Stimulated activated CD4-positive, alpha-beta T cell treated with anti-CD3 and anti-CD28 coated beads, Interleukin-1b, Interleukin-23, amount 100 ng/mL, for 48 hours (primary cell): ENCODE measurements at places on chromosomes 3 and 15.
A peak's percentile ranks its signal among the peaks of the same experiment; 100 is the strongest.

DNA sequence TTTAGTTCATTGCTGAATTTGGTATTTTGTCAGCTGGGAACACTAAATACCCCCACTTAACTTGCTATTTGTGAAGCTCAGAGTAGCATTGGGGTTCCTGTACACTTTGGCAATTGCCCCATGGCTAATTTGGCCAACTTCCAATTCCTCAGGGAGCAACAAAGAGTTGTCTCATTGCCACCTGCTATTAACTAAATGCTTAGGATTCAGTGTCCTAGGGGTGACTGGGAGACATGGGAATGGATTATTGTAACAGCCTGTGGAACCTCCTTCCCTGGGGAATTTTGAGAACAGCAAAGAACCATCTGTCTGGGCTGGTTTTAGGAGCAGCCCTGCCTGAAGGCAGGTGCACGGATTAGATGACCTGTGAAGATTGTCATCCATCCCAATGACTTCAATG is 437.4 kb upstream of the TPRG1 start:
- DNase-seq = no peak

DNA sequence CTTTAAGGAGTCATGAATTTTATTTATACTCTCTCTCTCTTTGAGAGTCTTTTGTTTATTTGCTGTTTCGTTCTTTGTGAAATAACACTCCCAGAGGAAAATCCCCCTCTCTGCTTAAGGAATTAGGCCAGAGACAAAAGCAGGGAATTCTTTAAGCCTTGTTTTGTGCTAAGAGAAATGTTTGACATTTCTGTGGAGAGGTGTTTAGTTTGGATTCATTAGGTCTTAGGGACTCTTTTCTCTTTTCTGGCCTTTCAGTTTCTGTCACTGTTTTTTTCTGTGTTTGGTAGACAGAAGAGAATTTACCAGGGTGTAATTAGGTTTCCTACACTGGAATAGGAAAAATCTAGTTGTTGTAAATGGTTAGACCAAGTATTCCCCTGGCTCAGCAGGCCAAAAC is 241.8 kb upstream of the NR2F2 start:
- DNase-seq = no peak

DNA sequence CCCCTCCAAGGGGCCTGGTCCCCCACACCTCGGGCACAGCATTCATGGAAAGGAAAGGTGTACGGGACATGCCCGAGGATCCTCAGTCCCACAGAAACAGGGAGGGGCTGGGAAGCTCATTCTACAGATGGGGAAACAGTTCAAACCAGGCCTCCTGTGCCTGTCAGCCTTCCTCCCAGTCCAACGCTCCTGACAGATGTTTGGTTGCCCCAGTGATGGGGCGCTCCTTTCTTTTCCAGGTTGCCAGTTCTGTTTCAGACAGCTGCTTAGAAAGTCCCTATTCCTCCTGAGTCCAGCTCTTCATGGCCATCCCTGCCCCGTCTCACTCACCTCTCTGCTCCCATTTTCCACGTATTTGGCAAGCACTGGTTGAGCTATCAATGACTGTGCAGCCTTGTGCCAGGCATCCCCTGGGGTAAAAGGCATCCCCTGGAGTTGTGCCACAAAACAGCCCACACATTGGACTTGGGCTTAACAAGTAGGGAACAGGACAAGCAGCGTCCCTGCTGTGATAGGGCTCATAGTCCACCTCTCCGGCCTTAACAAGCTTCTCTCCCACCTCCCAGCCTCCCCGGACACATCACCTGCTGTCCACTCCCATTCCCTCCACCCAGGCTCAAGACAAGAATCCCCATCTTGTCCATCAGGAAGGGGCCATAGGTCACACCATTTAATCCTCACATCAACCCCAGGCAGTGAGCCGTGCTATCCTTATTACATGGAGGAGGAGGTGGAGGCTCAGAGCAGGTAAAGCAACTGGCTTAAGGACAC is 6.6 kb downstream of the OXTR start:
- no peak for DNase-seq

DNA sequence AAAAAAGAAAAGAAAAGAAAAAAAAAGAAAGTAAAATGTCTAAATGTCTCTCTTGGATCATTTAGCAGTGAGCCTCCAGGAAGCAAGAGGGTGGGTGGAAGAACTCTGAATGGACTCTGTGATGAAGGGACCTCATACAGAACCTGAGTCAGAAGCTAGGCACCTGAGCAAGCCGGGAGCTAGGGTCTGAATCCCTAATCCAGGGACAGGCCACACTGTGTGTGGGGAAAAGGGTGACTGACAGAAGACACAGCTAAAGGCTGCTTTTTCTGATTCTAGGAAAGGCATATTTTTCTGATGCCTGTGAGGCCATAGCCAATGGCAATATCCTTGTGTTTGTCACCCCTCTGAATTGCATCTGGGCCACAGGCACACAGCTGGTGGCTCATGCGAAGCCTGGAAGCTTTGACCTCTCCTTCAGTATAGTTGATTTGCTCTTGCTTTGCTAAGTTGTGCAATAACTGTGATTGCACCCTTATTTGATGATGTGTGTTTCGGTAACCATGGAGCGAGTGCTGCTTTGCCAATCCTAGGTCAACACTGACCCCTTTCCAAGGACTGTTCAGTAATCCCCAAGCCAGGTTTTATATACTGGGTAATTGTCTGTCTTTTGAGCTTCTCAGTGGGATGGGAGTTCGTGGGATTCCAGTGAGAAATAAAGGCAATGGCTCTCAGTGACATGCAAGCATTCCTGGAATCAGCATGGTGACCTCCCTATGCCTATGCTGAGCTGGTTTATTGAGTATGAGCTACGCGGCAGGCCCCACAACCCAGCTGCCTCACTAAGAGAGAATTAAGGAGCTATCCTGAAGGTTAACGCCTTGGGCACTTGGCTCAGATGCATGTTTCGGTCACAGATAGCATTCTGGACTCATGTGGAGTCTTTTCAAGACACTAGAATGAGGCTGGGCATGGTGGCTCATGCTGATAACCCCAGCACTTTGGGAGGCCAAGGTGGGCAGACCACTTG is 49.0 kb upstream of the OSBPL11 start:
- DNase-seq = no peak

- DNase-seq = peak; percentile 14
These were observed 41.4 kb downstream of the SNAPC5 start for GRCh38 chr15:66456211-66456610.

DNA sequence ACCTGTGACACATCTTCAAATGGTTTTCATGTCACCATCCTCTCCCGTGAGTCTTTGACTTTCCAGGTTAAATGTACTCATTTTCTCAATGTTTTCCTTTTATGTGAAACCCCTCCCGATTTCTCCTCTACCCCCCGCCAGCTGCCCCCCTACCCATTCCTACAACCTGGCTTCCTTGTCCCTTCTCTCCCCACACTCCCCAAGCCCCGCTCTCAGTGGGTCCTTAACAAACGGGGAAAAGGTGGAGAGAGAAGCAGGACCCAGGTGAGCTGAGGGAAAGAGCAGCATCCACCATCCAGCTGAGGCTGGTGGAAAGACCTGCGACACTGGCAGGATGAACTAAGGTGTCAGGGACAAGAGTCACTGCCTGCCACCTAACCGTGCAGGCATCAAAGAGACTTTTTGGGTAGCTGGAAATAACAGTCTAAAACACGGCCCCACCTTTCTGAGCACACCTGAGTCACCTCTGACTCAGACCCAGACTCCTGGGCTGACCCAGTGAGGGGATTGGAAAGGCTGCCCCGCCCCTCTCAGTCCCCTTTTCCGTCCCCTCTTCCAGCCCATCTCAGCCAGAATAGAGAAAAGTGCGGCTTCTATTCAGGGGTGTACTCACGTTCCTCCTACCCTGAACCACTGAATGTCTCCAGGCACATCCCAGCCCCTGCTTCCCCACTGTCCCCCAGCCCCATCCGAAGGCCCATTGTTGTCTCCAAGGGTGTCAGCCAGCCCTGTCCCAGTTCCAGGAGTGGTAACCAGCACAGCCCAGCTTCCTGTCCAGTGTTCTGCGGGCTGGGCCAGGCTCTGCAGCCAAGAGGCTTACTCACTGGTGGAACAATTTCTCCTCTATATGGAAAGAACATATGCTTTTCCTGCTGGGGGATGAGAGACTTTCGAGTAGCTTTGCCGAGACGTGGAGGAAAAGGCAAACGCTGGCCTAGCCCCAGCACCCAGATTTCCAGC is 20.4 kb downstream of the ISG20 start:
- DNase-seq = no peak

DNA sequence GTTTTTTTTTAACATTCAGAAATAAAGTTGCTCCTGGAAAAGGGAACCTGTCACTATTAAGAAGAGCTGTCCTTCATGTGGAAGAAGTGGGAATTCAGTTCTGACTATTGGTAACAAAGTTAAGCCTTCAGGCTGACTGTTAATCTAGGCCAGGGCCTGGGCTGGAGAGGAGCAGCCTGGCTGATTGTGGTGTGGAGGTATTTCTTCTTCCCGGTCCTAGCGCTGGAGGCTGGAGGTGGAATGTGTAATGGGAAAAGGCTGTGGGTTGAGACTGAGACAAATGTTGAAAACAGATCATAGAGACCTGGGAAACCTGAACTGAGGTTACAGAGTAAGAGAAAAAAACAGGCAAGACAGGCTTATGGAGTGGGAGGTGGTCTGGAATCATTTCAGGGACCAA is 23.8 kb upstream of the SH3BP5 start:
- no peak for DNase-seq

GRCh38 chr3:172519740-172520139 is 3.5 kb downstream of the TNFSF10 start:
- DNase-seq = no peak

DNA sequence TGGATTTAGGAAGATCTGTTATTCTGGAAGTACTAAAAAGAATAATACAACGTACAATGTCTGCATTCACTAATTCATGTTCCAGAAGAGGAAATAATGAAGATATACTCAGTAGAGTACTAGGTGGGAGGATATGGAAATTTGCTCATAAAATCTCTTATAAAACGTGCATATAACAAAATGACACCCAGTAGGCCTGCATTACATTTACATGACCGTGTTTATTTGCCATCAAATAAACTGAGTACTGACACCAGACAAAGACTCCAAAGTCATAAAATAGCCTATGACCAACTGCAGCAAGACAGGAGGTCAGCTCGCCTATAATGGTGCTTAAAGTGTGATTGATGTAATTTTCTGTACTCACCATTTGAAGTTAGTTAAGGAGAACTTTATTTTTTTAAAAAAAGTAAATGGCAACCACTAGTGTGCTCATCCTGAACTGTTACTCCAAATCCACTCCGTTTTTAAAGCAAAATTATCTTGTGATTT is 60.4 kb downstream of the DCUN1D1 start:
- no peak for DNase-seq

GRCh38 chr15:97114900-97115760 is 784.6 kb downstream of the NR2F2 start:
- DNase-seq = no peak

DNA sequence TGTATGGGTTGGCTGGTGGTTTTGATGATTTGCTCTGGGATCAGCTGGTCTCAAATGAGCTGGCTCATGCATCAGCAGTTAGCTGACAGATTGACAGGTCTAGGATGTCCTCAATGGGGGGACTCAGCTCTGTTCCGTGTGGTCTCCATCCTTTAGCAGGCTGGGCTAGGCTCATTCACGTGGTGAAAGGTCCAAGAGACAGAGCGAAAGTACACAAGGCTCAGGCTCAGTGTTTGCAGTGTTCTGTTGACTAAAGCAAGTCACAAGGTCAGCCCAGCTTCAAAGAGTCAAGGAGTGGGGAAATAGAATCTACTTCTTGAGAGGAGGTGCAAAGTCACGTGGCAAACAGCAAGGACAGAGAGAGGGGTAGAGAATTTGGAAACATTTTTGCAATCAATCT is 126.5 kb upstream of the CMC1 start:
- no peak for DNase-seq

DNA sequence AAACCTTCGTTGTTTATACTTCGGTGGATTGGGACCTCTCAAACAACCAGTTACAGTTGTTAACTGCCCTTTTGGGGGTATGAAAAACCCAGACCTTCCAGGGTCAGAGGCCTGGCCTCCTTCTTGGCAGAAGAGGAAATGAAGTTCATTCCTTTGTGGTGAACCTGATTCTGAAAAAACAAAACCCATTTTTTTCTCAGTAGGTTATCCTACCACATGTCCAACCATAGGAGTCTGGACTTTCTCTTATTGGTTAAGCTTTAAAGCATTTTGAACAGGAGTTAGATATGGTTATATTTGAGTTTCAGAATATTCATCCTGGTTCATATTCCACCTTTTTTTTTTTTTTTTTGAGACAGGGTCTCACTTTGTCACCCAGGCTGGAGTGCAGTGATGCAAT is 7.2 kb upstream of the LACTB start:
- DNase-seq = no peak

- DNase-seq = no peak
These were observed 229.2 kb upstream of the ST8SIA2 start for GRCh38 chr15:92164327-92165000.

DNA sequence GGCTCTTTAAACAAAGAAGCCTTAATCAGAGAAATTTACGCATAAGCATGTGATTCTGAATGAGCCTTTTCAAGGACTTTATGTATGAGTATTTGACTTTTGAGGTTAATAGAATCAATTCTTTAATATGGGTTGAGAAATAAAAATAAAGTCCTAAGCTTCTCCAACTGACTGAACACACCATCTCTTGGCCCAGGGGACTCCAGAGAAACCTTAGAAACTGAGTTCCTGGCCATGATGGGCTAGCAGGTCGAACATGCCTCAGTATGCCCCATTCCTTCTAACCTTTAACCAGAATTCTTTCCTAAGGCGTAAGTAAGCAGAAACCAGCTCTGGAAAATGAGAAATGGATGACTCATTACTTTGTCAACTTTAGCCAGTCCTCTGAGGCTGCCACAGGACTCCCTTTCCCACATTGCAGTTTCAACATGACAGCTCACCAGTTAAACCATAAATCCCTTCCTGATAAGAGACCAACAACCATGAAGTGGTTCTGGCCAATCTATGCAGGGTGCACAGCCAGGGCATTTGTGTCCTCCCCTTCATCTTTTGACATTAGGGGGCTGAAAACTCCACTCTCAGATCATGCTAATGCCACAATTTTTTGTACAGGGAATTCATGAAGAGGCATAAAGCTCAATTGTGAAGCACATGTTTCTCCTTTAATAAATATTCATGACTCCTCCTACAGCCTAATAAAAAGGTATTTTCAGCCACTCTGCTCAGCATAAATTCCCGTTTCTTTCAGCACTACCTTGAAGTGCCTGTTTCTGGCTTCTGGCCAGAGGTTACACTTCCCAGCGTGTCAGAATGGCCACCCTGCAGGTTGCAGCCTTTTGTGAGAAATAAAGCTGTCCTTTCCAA is 33.3 kb downstream of the TM4SF18 start:
- DNase-seq = no peak

DNA sequence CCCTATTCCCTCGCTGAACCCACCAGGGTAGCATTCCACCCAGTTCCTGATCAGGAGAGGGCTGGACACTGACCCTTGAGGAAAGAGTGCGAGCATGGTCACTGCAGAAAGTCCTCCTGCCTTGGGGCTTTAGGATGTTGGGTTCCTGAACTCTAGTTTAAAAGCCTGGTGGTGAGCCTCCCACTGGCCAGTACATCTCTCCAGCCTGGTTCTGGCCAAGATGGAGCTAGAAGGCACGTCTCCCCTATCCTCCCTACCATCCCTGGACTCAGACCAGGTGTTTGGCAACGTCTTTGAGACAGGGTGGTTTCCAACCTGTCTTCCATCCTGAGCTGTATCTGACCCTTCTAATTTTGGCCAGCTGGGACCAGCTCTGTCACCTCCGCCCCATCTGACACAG is 31.4 kb downstream of the NBEAL2 start:
- DNase-seq = no peak

- no peak for DNase-seq
These were observed 15.3 kb upstream of the DIS3L start for GRCh38 chr15:66278056-66278455.
